ENCODE measurements at places on chromosomes 4 and X.

DNA sequence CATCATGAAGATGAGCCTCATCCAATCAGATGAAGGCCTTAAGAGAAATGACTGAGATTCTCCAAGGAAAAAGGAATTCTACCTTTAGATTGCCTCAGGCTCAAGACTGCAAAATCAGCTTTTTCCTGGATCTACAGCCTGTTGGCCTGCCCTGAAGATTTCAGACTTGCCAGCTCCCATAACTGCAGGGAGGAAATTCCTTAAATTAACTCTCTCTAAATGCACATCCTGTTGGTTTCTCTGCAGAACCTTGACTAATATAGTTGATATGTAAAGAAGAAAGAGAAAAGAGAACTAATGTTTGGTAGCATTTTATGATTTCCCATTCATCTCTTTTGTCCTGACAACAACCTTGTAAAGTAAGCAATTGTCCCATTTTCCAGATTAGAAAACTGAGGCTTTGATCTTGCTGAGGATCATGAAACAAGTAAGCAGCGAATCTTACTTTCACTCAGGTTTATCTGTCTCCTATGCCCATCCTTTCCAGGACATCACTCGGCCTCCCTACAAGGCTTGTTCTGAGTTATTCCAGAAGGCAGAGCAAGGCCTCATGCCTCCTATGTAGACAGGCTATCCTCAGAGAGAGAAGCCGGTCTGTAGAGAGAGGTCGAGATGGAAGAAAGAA is 115.0 kb upstream of the LDB2 start:
- peak; percentile 88 for DNase-seq

GRCh38 chrX:94204524-94204923 is 530.5 kb downstream of the FAM133A start:
- DNase-seq: no peak

- DNase-seq: no peak
Measured at GRCh38 chr4:101954975-101955678, 164.6 kb downstream of the BANK1 start.

DNA sequence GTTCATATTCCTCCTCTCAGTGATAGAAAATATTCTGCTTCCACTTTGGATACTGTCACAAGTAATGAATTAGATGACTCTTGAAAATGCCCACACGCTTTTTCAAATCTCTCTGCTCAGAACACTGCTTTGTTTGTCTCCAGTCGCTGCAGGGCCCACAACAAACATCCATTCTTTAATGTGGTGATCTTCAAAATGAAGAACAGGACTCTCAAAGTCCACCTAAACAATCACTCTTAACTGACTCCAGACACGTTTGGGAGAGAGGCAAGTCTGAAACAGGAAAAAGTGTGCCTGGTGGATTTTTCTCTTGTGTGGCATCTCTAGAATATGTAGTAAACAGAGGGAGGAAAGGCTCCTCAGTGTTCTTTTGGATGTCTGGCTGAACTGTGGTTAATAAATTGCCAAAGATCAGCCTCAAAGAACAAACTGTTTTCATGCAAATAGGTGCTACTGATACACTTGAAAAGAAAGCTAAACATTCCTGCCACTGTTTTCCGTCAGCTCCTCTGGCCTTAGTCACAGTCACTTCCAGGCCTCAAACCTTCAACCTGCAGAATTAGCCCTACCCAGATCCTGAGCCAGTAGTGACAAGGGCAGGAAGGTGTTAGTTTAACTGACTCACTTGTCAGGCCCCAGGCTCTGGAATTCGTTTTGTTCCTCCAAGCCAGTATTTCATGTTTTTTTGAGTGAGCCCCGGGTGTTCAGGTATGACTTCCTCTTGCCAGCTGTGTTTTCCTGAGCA is 259.6 kb upstream of the GPC4 start:
- no peak for DNase-seq

DNA sequence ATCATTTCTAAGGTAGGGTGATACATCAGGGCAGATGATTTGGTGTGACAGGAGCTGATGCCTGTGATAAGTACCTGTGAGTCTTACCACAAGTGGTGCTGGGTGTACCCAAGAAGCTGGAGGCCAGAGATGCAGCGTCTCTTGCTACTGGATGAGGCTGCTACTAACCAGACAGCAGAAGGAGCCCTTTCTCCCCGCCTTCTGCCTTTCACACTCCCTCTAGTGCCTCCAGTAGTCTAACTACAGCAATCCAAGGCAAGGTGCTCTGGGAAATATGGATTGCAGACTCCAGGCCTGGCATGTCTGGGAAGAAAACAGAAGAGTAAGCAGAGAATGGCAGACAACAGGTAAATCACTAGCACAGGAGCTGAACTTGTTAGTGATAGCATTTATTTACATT is 470.8 kb downstream of the NKX6-1 start:
- DNase-seq: no peak

DNA sequence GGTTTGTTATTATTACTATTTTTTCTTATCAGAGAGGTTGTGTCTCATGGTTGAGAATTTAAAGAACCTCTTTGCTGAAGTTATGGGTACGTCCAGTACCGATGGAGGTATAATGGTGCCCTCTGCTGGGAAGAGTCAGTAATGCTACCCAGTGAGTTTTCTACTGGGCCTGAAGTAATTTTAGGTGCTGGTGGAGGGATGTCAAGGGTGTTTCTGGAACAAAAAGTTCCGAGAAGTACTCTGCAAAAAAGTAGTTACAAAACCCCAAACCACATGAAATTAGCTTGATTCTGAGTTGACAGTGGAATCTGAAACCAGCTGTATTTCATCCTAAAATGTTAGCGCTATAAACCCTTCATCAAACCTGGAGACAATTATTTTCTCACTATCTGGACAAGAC is 102.5 kb upstream of the MID1 start:
- peak; percentile 55 for DNase-seq

DNA sequence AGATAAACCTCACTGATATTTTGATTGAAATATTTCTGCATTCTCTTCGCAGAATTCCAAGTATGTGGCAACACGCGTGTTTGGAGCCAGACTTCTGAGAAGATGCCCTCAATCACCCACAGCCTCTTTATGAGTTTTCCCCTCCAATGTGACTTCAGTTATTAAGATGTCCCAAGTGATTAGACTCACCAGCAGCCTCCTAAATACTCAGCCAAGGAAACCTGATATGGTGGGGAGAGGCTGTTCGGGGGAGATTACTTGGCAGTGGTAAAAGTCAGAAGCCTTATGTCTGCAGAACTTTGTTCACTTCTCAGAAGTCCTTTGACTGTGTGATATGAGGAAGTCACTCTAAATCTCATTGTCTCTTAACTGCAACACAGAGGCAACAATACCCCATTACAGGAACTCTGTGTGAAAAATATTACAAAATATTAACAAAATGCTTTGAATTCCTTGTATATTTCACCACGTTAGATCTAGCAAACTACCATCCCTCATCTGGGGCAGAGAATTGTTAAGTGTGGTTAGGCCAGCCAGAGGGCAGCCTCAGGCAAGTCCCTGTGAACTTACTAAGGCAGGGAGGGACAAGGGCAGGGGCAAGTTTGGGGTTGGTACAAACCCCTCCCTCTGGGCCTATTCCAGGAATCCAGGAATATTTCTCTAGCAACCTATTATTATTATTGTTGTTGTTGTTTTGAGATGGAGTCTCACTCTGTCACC is 151.4 kb upstream of the USP9X start:
- DNase-seq: peak; percentile 86

- DNase-seq: peak; percentile 24
Measured at GRCh38 chrX:125205918-125206665, 113.6 kb upstream of the TEX13C start.

- no peak for DNase-seq
Measured at GRCh38 chrX:29225670-29226069, 638.4 kb downstream of the IL1RAPL1 start.

DNA sequence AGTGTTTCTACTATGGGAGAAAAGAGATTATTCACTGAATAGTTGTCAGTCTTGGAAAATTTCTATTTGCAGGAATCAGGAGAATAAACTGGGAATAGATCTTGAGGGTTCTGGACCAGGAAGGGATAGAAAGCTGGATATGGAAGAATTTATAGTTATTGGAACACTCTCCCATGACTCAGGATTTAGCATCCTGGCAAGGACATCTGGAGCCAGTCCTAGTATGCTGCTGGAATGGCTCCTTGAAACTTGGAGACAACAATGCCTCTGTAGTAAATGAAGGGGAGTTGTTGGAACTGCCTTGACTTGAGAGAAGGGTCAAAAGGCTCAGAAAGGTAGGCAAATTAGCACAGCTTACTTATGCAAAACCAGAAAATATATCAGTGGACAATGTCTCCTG is 23.5 kb upstream of the THOC2 start:
- DNase-seq: peak; percentile 38

DNA sequence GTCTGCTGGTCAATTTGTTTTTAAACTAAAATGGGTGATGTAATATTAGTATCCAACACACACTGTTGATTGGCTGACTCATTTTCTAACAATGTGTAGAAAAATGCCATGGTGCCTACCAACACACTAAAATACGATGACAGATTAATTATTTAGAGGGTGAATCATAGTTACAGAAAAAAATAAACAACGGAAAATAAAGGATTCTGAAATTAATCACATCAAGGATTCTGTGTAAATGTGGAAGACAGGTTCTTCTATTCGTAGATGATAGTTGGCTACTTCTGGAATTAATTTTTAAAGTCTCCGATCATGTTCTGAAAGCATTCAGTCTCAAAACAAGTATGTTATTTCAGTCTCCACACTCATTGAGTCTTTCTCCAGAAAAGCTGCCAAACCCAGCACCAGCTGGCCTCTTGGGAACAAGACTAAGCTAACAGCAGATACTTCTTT is 8.2 kb upstream of the IQCM start:
- DNase-seq: peak; percentile 88

DNA sequence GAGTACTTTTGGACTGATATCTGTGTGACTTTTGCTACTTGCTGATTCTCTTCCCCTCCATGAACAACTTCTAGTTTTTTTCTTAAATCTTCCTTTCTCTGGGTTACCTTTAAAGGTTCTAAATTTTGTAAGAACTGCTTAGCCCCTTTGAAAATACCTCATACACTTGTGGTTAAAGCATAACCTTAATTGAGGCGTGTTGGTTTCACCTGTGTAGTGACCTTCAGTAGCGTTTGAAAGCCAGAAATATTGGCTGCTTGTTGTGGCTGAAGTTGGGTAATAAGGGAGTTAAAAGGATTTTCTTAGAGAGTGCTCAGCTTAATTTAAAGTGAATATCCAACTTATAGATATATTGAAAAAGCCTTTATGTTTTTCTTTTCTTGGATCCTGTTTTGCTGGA is 32.0 kb downstream of the MAGEC1 start:
- DNase-seq: no peak

DNA sequence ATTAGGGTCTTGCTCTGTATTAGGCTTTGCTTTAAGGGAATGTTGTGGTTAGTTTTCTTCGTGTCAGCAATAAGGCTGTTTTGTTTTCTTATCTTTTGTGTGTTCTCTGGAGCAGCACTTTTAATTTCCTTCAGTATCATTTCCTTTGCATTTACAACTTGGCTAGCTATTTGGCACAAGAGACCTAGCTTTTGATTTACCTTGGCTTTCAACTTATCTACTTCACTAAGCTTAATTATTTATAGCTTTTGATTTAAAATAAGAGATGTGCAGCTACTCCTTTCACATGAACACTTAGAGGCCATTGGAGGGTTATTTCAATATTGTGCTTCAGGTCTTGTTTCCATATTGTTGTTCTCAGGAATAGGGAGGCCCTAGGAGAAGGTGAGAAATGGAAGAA is 68.2 kb downstream of the FAT4 start:
- no peak for DNase-seq

DNA sequence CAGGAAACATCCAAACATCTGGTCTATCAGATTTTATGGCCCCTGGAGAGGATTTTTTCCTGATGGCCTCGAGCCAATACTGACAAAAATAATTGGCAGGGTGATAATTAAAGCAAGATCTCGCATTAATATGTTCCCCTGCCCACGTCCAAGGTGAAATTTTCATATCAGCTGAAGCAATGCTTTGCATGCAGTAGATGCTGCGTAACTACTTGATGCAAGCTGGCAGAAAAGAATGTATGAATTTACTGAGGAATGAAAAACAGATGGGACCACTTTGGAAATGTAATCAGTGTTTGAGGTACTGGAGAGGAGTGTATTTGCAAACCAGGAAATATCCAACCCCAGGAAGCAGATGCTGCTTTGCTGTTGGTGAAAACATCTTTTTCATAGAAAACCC is 36.8 kb upstream of the REST start:
- DNase-seq: peak; percentile 77

- DNase-seq: no peak
Measured at GRCh38 chr4:151667666-151668065, 93.1 kb downstream of the GATB start.

- peak; percentile 79 for DNase-seq
Measured at GRCh38 chr4:159446266-159446976, 343.5 kb downstream of the RAPGEF2 start.

GRCh38 chrX:49812177-49812576 is 16.9 kb upstream of the PAGE4 start:
- DNase-seq: no peak

DNA sequence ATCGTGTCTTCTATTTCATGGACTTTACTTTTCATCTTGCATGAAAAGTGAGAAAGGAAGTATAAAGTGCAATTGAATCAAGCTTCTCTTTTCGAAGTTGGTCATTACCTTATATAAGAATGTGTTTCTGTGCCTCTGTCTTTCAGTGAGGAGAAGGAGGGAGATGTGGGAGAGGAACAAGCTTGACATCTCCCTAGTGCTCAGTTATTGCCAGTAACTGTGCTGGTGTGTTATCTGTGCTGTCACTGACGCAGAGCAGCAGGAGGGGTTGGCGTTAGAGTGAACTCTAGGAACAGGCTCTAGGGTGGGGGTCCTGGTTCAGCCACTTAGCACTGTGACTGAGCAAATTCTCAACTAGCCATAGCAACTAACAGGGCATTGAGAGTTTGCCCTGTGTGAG is 34.0 kb upstream of the TBC1D9 start:
- DNase-seq: no peak

DNA sequence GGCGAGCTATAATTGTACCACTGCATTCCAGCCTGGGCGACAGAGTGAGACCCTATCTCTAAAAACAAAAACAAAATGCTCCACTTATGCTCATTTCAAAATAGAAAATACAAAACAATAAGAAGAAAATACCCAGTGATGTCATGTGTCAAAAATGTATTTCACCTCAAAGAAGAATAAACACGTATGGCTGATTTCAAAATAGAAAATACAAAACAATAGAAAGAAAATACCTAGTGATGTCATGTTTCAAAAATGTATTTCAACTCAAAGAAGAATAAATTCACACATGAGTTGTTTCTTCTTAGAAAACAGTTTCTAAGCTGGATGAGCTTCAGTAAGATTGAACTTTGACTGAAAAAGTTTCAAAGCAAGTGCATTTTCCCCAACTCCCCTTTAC is 20.3 kb upstream of the PDCL2 start:
- no peak for DNase-seq

DNA sequence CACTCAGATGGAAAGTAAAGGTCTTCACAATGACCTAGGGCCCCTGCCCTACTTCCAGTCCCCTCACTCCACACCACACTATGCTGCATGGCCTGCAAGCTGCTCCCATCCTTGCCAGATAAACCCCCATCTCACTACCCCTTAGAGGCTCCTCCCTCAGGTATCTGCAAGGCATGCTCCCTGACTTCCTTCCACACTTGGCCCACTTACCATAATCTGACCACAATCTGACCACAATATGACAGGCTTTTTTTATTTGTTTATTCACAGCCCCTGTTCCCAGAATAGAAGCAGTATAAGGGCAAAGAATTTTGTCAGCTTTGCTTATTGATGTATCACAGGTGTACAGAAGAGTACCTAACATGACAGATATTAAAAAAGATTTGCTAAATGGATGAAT is 124.7 kb downstream of the CAMK2D start:
- DNase-seq: peak; percentile 75

- no peak for DNase-seq
Measured at GRCh38 chr4:5387457-5387856, 320.9 kb downstream of the EVC2 start.

Measured in fibroblast of skin of right biceps (primary cell).